ENCODE measurements at places on chromosomes 6 and 20.

GRCh38 chr20:50146732-50147662, 6.5 kb downstream of the PEDS1 start:
- no peak for DNase-seq

DNA sequence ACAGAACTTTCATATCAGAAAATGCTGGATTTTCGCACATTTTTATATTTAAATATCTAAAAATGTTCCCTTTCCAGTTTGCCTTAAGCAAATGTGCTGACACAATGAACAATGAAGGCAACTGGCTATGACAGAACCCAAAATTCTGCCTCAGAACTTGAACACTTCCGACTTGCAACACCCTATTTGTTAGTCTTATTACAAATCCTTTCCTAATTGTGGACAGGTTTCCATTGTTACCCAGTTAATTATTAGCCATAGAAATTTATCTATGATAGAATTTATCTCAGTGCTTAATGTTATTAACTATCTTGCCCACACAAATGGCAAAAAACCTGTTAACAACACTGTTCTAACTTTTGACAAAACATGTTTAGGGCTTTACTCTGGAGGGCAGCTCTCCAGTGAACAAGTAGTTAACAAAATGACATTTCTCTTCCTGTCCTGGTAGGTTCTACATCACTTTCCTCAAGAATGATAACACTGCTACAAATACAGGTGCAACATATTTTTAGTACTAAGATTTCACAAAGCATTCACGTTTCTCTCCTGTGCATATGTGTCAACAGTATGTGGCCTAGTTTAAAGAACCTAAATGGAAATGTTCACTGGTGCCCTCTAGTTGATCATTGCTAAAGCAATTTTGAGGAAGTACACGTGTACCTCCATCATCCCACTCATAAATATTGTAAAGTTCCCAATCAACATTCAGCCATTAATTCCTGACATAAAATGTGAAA, 58.4 kb downstream of the HIVEP2 start:
- DNase-seq: no peak

DNA sequence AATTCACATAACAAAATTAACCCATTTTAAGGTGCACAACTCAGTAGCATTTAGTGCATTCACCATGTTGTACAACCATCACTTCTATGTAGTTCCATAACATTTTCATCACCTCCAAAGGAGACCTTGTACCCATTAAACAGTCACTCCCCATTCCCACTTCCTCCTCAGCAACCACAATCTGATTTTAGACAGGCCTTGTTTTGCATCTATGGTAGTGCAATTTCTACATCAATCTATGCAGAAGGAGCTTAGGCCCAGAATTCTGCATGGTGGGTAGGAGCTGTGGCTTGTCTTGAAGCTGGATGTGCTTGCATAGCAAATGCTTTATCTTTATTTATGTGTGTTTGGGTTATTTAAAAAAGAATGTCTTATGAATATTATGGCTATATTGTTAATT, 13.5 kb upstream of the HLA-DQA1 start:
- DNase-seq: no peak

GRCh38 chr6:131096786-131097185, 33.7 kb upstream of the EPB41L2 start:
- no peak for DNase-seq

- no peak for DNase-seq
Measured at GRCh38 chr6:77092971-77093370, 370.3 kb downstream of the HTR1B start.

DNA sequence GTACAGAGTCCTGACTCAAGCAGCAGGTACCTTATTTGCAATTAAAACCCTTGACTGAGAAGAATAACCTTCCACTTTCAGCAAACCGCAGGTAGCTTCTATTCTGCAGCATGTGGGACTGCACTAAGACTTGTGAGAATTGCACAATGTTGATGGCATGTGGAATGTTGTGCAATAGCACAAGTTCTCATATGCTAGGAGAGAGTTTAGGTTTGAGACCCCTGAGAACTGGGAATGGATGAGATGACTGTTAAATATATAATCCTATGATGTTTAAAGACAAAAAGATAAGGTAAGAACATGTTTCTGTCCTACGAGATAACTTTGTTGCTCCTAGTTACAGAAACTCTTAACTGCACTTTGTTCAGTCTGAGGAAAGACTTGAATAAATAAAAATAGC, 194.6 kb downstream of the OTOR start:
- no peak for DNase-seq

DNA sequence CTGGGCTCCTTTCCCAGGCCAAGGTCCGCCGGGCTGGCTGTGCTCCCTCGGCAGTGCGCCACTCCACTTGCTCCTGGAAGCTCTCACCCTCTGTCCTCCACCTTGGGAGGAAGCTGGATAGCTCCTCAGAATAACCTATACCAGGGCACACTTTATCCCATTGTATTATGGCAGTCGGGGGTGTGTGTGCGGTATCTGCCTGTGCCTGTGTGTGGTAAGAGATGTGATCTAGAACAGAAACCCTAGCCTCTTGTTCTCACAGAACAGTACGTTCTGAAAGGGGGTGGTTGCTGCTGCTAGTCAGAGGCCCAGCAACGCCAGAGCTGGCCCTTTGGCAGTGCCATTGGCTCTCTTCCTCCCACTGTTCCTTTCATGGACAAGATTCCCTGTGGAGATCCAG, 168.4 kb downstream of the TBXT start:
- DNase-seq: no peak
